ENCODE measurements at places on chromosomes 6 and 20.

- H3K27ac ChIP-seq = no peak overlapping the region
- H3K4me1 ChIP-seq = no peaks in the 10 kb centered on the region
- DNase-seq = no peak
These were observed 1026.9 kb upstream of the ADGRB3 start for GRCh38 chr6:67608099-67608749.

DNA sequence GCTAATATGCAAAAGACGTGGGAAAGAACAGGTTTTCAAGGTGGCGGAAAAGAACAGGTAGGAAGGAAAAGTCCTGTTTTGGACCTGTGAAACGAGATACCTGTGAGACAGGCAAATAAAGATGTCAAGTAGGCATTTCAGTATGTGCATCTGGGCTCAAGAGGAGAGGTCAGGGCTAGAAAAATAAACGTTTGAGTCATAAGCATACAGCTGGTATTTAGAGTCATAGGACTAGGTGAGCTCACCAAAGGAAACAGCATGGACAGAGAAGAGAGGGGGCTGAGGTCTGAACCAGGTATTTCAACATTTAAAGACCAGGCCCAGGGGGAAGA lies 14.9 kb downstream of the MTFR2 start:
- H3K27ac ChIP-seq = peak overlapping the region; percentile 16
- H3K4me3 ChIP-seq = no peak overlapping the region
- no peaks in the 10 kb centered on the region for H3K36me3 ChIP-seq
- DNase-seq = no peak

DNA sequence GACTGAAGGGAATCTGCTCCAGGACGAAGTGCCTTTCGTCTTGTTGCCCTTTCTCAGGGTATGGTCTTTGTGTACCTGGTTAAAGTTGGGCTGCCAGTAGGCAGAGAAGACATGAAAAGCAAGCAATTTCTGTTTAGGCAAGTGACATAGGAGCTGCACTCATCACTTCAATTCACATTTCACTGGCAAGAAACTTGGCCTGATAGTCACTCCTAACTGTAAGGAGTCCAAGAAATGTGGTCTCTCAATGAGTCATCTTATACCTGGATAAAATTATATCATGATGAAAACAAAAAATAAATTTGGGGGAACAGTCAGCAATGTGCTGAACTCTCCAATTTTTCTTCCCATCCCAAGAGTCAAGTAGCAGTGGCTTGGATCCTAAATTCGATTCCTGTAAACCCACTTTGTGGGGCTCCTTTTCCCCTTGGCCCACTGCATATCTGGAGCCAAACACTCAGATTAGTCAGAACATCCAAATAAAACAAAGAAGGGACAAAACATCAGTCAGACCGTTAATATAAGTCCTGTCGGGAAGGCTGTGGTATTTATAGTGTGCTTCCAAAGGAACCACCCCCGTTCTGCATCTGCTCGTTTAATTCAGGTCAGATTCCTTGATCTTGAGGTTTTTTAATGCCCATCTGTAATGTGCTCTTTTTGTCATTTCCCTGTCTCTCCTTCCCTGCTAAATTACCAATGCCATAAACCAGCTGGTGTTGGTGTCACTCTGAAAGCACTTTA lies 5.0 kb upstream of the GABRR1 start:
- no peak overlapping the region for H3K4me3 ChIP-seq
- no peaks in the 10 kb centered on the region for H3K36me3 ChIP-seq
- H3K4me1 ChIP-seq = no peaks in the 10 kb centered on the region
- no peaks in the 10 kb centered on the region for H3K27me3 ChIP-seq
- no peak overlapping the region for H3K27ac ChIP-seq

DNA sequence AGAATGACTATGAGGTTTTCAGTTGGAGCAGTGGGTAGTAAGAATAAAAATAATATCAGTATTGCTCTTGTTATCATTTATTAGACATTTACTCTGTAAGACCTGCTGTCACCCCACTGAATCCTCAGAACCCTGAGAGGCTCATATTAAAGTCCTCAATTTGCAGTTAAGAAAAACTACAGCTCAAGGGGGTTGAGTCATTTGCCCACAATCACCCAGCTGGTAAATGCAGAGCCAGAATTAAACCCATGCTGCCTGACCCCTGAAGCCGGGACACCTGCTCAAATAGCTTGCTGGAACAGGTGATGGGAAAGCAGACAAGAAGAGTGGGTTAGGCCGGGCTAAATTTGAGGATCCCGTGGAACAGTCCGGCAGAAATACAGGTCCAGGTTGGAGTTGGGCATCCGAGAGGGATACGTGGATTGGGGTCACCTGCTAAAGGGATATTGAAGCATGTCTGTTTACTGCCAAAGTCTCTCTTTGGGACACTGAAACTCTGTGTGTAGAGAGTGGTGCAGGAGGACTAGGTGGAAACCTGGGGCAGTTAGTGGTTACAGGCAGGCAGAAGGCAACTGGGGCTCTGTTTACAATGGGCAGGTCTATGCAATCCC lies 344.1 kb downstream of the CDC5L start:
- no peak for DNase-seq
- no peak overlapping the region for H3K4me3 ChIP-seq
- no peaks in the 10 kb centered on the region for H3K4me1 ChIP-seq
- no peaks in the 10 kb centered on the region for H3K36me3 ChIP-seq
- no peaks in the 10 kb centered on the region for H3K27me3 ChIP-seq

- no peak overlapping the region for H3K4me3 ChIP-seq
- no peaks in the 10 kb centered on the region for H3K36me3 ChIP-seq
- H3K27me3 ChIP-seq = no peaks in the 10 kb centered on the region
- H3K4me1 ChIP-seq = no peaks in the 10 kb centered on the region
- no peak for DNase-seq
These were observed 669.6 kb upstream of the NRSN1 start for GRCh38 chr6:23456396-23456795.

- DNase-seq = no peak
- no peaks in the 10 kb centered on the region for H3K36me3 ChIP-seq
- H3K27me3 ChIP-seq = peaks cover 28% of the 10 kb centered on the region
- no peak overlapping the region for H3K4me3 ChIP-seq
These were observed 4.9 kb downstream of the BMP6 start for GRCh38 chr6:7730784-7731227.

Data from CD8-positive, alpha-beta memory T cell (primary cell).